Retina (tissue), 1 donor: ENCODE measurements at places on chromosomes 7 and 10.
A peak's percentile ranks its signal among the peaks of the same experiment; 100 is the strongest.

GRCh38 chr7:34709771-34710170 lies 51.8 kb downstream of the NPSR1 start:
- no peak for DNase-seq

DNA sequence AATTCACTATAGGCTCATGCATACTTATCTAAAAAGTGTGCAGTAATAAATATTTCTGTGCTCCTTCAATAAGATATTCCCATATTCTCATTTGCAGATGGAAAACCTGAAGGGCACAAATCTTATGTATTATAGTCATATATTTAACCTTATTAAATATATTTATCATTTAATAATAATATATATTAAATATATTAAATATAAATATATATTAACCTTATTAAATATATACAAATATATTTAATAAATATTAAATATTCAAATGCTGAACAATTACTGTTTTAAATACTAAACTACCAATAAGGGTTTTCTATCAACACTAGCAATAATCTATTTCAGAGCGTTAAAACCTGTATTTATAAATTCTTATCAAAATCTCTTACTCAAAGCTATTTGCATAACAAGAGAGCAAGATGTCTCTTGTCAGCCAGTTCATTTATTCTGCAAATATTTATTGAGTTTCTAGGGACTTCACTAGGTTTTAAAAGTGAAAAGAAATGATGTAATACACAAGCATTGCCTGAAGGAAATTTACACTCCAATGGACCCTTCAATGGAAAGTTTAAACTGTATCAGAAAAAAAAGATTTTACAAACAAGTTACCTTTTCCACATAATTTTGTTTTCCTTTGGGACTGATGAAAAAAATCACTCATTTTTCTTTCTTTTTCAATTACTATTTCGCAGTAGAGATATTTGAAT lies 159.2 kb downstream of the AGMO start:
- no peak for DNase-seq

DNA sequence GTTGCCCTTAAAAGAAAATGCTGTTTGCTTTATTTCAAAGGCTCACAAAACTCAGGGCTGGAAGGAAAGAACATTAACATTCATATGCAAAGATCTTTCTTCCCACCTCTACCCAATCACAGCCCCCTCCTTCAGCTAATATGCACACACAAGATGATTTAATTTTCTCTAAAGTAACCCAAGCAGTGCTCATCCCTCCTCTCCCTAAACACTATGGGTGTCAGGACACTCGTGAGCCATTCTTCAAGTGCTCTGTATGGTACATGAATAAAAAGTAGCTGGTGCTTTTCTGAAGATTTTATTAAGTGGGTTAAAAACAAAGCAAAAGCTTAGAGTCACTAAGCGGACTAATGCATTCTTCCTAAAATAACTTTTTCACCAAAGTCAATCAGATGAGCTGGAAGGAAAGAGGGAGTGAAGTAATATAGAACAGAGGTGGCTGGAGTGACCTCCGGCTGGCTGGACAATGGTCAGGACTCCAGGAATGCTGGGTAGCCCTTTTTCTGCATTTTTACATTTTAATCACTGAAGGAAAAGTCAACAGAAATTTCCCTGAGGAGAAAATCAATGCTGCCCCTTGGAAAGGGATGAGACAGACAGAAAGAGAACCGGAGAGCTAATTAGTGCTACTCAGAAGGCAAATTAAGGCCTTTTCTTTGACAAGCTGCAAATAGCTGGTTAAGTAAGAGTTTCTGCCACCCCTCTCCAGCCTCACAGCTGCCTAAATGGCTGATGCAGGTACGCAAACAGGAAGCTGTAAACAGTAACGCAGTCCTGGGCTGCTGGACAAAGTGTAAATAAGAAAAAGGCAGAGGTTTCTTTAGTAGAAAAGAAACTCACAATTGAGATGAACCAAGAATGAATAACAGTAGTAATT lies 6.6 kb downstream of the DGKI start:
- DNase-seq = no peak

- no peak for DNase-seq
Observed at GRCh38 chr10:1504286-1504685, 233.0 kb downstream of the ADARB2 start.

- DNase-seq = no peak
Observed at GRCh38 chr7:6423942-6424701, 23.6 kb downstream of the DAGLB start.

- DNase-seq = no peak
Observed at GRCh38 chr10:22727663-22728062, 13.3 kb upstream of the PIP4K2A start.

DNA sequence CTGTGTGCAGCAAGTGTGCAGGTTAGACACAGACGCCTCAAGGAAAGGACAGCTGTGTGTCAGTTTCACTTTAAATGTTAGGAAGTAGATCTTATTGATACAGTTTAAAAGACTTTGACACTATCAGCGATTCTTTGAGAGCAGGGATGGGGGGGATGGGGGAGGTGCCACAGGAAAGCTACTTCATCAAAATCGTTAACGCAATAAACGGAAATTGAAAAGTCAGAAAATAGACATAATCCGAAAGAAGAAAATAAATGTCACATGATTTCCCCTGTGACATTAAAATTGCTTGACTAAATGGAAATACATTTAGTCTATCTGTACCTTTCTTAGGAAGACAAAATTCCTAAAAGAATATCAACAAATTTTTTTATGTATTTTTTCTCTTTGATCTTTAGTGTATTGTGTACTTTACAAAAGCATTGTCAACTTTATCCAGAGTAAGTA lies 476 bp upstream of the ZNF33B start:
- no peak for DNase-seq

GRCh38 chr10:26960308-26960707 lies 99.5 kb upstream of the ABI1 start:
- no peak for DNase-seq

GRCh38 chr10:31479752-31480151 lies 160.7 kb downstream of the ZEB1 start:
- no peak for DNase-seq

- DNase-seq = no peak
Observed at GRCh38 chr10:118531105-118531852, 64.2 kb downstream of the PRLHR start.

DNA sequence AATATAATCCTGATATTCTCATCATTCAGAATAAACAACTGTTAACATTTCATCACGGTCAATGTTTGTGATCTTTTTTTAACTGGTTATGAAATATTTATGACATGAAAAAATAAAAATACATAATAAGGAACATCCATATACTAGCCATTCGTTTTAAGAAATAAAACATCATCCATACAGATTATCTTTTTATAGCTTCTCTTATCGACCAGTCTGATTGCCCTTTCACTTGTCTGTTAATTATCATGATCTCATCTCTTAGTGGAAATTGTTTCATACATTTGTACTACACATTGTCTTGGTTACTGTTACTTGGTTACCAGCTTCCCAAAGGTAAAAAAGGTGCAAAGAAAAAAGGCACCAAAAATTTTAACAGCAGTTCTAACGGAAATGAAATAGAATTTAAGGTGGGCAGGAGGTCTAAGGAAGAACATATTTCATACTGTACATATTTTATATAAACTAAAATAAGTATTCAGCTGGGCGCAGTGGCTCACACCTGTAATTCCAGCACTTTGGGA lies 8.4 kb downstream of the ARHGAP21 start:
- DNase-seq = no peak

- no peak for DNase-seq
Observed at GRCh38 chr7:66145400-66146104, 30.9 kb downstream of the CRCP start.

- peak; percentile 28 for DNase-seq
Observed at GRCh38 chr10:25747084-25747483, 186.9 kb upstream of the MYO3A start.

DNA sequence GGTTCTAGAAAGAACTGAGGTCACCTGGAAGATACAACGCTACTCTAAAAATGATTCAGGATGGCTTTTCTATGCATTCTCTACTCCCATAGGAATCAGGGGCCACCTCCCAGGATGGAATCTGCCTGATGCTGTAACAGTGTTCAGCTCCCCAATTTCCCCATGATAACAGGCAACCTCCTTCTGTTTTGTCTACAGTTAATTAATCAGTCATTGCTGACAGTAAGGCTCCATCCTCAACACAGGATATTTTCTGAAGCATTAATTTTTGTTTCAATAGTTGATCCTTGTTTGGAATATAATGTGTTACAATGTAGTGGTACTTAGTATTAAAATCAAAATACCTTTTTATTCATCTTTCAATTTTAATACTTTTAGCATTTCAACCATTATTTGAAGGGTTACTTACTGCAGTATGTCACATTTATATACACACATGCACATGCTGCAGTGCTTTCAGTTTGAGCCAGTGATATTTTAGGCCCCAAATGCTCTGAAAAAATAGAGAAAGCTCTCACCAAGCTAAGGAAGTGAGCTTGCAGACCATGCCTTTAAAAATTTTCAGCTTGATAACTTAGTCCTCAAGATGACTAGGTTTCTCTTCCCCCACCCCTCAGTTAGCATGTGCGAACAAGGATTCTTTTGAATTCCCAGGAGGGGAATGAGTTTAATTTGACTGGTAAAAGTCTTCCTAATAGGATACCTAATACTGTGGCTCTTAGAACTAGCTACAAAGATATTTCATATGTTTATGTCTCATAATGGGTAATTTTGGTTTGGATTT lies 592 bp upstream of the PIK3CG start:
- DNase-seq = no peak

DNA sequence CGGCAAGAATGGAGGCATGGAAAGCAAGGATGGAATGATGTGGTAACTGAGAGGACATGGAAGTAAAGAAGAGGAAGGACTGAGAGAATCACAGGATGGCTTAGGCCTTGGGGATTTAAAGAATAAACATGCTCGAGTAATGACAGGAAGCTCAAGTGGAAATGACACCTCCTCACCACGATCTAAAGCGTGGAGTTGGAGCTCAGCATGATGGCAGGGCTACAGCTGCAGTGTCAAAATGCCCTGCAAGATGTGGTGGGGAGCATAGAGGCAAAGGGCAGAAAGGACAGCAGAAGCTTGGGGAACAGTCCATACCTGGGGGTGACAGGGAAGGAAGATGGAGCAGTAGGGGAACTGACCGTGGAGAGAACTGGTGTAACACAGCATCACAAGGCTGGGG lies 229.5 kb upstream of the PLXNA4 start:
- no peak for DNase-seq

DNA sequence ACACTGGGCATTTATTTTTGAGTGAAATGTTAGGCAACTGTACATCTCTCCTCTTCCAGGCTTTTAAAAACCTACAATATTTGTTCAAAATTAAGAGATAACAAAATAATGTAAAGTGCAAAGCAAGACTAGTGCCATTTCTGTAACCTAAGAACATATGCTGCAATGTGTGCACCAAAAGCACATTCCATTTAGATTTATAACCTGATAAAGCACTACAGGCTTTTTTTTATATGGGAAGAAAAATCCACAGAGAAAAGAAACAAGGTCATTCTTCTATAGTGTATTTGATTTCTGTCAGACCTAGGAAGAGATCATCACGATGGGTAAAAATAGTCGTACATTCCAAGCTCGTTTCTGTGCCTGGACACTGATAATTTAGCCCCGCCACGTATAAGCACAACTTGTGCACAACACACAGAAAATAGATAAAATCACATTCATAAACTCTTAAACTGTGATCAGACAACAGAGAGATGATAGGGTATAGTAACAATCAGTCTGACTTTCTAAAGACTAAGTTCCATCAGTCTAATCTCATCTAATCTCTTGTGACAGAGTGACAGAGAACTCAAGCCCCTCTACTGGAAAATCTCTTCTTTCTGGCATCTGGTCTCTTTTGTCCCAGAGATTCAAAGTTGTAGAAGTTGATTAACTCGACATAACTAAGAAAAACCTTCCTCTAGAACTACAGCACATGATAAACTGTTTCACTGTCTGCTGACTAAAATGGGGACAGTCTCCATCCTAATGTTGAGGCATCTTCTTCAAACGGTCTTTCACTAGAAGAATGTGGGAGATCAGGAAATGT lies 6.7 kb downstream of the LAMB1 start:
- DNase-seq = peak; percentile 25

GRCh38 chr10:49400365-49400764 lies 4.5 kb upstream of the DRGX start:
- DNase-seq = no peak

DNA sequence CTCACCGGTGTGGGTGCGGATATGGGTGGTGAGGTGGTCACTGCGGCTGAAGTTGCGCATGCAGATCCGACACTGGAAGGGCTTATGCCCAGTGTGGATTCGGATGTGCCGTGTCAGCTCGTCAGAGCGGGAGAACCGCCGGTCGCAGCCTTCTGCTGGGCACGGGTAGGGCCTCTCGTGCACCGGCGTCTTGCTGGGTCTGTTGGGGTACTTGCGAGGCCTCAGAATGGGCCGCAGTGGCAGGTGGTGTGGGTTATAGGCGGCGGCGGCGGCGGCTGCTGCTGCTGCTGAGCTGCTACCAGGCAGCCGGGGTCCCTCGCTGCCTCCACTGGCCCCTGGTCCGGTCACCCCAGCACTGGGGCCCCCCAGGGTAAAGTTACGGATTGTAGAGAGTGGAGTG lies 2.7 kb downstream of the EGR2 start:
- no peak for DNase-seq

GRCh38 chr7:94907026-94907810 lies at the start of gene PPP1R9A:
Gene PPP1R9A (plus strand): TSS chr7:94907594. CDS start chr7:94910114, 2,520 bp downstream.
- DNase-seq = peak; percentile 88

- no peak for DNase-seq
Observed at GRCh38 chr10:51886438-51887068, 187.2 kb upstream of the CSTF2T start.

DNA sequence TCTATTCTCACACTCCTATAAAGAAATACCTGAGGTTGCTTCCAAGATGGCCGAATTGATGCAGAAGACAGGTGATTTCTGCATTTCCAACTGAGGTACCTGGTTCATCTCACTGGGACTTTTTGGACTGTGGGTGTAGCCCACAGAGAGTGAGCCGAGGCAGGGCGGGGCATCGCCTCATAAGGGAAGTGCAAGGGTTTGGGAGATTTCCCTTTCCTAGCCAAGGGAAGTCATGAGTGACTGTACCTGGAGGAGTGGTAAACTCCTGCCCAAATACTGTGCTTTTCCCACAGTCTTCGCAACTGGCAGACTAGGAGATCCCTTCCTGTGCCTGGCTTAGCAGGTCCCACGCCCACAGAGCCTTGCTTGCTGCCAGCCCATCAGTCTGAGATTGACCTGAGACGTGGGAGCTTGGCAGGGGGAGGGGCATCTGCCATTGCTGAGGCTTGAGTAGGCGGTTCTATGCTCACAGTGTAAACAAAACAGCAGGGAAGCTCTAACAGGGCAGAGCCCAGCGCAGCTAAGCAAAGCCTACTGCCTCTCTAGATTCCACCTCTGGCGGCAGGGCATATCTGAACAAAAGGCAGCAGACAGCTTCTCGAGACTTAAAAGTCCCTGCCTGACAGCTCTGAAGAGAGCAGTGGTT lies 152.2 kb downstream of the ARL4A start:
- peak; percentile 45 for DNase-seq

DNA sequence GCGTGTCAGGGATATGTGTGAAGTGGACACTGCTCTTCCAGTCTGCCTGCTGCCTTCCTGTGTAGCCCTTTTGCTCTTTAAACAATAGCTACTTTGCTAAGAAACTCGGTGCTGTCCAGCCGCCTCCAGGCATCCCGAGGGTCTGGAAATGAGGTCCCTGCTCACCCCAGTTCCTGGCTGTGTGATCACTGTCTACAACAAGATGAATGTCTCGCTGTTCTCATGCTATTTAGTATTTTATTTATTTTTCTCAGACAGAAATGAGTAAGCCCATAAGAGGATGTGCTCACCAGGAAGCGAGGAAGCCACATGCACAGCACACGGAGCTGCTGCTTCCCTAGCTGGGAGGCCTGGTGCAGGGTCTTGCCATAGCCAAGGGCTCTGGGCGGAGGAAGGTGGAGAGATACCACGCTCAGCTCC lies 167.0 kb upstream of the PITRM1 start:
- DNase-seq = no peak

GRCh38 chr10:62170732-62171131 lies 97.9 kb downstream of the RTKN2 start:
- DNase-seq = no peak
